SK-MEL-5 (cell line): ENCODE measurements at places on chromosomes 6 and 20. TPM values are rescaled to one million over a fixed set of nuclear protein-coding genes. Genes with fewer than 3 reads are reported as not detected.

DNA sequence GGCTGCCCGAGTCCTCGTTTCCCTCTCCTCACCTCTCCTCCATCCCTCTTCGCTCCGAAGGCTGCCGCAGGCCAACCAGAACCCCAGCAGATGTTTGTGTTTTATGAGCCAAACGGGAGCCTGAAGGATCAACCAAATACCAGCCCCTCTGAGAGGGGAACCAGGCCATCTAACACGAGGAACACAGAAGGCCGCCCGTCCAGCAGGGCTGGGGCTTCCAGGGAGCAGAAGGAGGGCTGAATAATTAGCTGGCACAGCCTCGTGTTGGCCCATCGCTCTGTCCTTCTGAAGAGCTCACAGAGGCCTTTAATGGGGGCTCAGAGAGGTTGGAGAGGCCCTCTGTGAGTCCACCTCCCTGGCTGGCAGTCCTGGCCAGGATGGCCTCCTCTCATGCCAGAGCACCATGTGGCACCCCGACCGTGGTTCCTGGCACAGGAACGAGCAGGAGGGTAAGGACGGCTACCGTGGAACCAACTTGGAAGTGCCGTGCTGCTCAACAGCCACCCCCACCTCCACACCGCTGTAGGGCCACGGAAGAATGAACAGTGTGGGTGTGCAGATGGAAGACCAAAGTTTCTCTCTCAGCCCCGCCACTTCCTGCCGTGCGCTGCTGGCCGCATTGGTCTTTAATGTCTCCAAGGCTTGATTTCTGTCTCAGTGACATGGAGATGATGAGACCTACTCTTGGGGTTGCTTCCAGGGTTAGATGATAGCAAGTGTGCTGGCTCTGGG is 155.2 kb downstream of the SCML4 start:
- DNase-seq, result no peak

The KIAA0408 gene
- 3.2 and 3.7 TPM in 2 replicates for total RNA-seq

The ZBTB46 gene
- 1.0 and 1.6 TPM in 2 replicates for total RNA-seq

DNA sequence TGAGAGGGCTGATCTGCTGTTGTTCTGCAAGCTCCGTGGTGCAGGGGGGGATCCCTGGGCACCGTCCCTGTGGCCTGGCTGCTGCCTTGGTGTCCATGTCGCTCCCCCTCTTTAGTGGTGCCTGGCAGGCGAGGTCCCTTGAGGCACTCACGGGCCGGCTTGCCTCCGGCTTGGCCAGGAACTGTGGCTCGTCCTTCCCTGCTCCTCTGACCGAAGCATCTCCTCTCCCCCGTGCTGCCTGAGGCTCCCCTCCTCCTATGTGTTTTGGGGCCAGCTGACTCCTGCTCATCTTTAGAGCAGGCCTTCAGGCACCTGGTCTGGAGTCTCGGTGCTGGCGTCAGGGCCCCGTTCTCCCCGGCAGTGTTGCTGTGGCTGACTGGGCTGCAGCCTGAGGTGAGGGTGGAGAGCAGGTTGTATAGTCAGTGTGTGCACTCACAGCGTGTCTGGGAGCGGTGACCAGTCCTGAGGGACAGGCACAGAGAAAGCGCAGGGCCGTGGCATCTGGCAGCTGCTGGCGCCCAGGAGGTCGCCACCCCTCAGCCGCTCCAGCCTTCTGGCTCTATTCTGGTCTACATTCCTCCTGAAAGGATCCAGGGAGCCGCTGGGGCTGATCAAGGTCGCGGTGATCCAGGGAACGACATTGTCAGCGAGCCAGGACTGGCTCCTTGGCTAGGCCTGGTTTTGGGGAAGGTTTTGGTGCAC is 43.7 kb downstream of the PYGB start:
- no peak for DNase-seq

DNA sequence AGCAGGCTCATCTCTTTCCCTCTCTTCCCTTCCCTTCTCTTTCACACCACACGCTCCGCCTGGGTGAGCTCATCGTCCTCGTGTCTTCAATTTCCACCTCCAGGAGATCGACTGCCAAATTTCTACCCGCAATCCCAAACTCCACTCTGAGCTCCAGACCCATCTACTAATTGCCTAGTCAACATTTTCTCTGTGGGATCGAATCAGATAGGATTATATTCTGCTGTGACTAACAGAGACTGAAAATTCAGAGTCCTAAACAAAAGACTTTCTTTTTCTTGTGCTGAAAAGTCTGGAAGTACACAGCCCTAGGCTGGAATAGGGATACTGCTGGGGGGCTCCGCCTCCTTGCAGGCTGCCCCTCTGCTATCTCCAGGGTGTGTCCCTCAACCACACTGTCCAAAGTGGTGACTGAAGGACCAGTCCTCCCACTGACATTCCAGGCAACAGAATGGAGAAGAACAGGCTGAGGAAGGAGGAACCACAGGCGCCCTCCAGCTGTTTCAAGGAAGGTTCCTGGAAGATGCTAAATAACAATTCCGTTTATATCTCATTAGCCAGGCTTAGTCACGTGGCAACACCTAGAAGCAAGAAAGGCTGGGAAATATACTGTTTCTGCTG is 5.0 kb upstream of the HSPA12B start:
- DNase-seq, result peak; percentile 31

GRCh38 chr6:148128014-148128730 is 214.5 kb upstream of the SASH1 start:
- DNase-seq, result no peak

The ARMC2 gene
- 2.6 and 3.4 TPM in 2 replicates for total RNA-seq

The SPO11 gene
- total RNA-seq, result not detected in 2 replicates

DNA sequence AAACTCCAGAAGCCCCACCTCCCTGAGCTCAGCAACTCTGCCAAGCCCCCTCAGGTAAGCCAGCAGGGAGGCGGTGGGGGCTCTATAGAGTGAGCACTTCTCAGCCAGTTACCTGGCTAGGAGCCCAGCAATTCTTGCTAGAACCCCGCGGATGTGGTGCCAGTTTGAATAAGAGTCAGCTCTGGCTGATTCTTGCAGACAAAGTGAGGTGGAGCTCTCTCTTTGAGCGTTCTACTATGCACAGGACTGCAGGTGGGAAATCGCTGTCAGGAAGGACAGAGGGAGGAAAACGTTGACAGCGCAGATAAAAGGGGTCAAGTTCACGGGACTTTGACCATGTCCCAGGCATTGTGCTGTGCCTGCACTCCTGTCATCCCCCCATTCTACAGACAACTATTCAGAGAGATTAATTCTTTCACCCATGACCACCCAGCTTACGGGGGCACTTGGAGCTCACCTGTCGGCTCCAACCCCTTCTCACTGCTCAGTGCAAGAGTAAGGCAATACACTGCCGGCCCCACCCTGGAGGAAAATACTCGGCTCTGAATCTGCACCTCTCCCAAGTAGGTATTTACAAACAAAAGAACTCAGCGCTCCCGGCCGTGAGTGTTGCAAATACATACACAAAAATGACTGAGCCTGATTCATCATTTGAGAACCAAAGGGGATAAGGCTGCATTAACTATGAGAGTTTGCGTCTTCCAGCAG is 92.9 kb downstream of the ANKRD60 start:
- no peak for DNase-seq

DNA sequence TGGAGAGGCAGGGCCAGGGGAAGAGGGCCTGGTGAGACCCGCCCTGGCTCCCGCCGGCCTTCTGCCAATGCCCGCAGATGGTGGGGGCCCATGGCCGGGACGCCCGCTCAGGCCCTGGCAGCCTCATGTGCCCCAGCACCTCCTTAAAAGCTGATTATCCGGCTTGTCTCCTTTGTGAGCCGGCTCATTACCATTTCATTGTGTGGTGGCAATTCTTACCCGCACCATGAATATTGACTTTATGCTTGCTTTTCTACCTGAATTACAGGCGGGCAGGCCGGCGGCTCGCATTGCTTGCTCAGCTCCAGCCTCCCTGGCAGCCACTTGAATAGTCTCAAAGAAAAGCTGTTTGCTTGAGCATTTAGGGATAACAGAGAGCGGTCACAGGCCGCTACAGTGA is 120.0 kb upstream of the JAG1 start:
- no peak for DNase-seq

The CYP24A1 gene
- total RNA-seq, result not detected in 2 replicates

- DNase-seq, result peak; percentile 27
Measured at GRCh38 chr20:11080010-11080409, 406.2 kb upstream of the JAG1 start.

- DNase-seq, result no peak
Measured at GRCh38 chr6:3627956-3628835, 123.3 kb downstream of the PXDC1 start.

The F13A1 gene
- total RNA-seq, result 0.03 TPM in 1 of 2 replicates, not detected in the other

GRCh38 chr6:52454556-52454955 is 34.4 kb downstream of the EFHC1 start:
- DNase-seq, result no peak

The BCAS1 gene
- 0.13 TPM in 1 of 2 replicates, not detected in the other for total RNA-seq

The AKAP12 gene
- 24.6 and 26.3 TPM in 2 replicates for total RNA-seq

The CALHM4 gene
- 0.16 TPM in 1 of 2 replicates, not detected in the other for total RNA-seq

GRCh38 chr6:133707456-133707855 is 181.5 kb upstream of the TCF21 start:
- DNase-seq, result peak; percentile 19

DNA sequence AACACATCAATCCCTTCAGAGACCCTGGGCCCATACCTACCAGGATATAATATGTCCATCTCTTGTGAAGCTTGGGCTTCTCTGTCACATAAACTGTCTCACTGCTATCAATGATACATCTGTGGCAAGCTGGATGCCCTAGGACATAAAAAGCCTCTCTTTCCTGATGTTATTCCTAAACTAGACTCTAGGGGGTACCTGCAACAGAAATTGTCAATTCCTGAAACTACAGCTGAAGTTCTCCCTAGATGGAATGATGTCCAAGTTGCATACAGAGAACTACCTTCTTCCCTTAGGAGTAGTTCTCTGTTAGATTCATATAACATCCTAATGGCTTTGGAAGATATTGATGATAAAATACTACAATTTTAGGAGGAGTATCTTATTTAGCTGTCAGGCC is 35.8 kb downstream of the TBX18 start:
- DNase-seq, result peak; percentile 71

DNA sequence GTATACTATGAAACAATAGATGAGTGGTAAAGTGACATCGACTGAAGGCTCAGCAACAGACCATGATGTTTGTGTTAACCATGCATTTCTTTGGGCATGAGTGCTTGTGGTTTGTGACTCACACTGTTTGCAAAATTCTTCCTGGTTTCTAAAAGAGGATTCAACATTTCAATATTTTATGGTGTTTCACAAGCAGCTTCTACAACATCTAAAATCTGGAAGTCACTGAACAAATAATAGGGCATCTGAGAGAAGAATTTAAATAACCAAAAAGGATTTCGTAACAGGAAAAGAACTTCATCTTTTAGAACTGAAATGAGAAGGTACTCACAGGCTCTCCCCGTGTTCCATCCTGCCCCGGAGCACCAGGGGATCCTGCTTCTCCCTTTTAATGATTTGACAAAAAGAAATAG is 146.2 kb downstream of the COL21A1 start:
- peak; percentile 62 for DNase-seq

The WFDC12 gene
- not detected in 2 replicates for total RNA-seq

GRCh38 chr6:135527960-135528249 is 30.4 kb upstream of the AHI1 start:
- no peak for DNase-seq

The DSN1 gene
- total RNA-seq, result 27.4 and 28.4 TPM in 2 replicates

GRCh38 chr6:31485055-31485454 is 12.9 kb upstream of the MICB start:
- DNase-seq, result no peak

DNA sequence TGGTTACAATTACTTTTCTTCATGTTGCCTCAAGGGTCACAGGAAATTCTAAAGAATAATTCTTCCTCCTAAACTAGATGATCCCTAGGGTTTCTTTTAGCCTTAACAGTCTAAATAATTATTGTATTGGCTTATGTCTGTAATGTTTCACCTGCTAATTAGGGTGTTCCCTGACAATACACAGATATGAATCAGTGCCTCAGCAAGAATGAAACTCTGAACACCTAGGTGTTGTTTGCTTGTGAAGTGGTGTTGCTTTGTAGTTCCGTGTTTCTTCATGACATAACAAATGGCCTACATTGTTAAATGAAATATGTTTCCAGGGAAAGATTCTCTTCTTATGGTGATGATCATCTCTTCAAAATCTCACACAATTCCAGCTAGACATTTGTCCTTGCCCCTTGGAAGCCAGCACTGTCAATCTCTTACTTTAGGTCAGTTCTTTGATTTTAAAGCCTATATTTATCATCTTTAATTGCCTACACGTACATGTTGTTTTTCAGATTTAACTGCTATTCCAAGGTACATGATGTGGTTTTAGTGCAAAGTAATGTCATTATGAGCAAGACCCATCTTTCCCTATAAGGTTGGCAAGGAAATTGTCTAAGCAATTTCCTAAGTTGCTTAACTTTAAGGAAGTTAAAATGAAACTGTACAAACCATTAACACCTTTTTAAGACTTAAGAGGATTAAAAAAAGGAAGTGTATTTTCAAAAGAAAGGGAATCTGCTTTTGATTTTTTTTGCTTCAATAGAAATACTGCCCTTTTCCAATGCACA is 111.9 kb downstream of the TBC1D7 start:
- no peak for DNase-seq
